GM23338 (cell line): ENCODE measurements at places on chromosomes 12 and 14.

- DNase-seq, result no peak
These were observed 50.0 kb downstream of the SOCS2 start for GRCh38 chr12:93622485-93622884.

DNA sequence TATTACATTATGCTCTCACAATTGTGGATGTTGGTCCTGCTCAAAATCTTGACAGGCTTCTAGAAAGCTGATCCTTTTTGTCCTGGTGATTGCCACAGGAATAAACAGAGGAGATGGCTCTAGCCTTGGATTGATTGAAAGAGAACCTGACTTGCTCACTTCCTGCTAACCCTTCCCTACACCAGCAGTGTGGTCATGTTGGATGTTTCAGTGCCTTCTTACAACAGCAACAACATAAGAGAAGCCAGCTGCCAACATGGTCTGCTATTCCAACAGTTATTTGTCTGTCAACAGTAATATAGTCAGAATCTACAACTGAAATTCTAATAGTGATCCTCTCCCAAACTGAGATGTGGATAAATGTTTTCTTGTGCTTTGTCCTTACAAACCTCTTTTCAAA, 311.6 kb upstream of the DIO2 start:
- DNase-seq, result no peak

- DNase-seq, result no peak
These were observed 343.4 kb upstream of the KITLG start for GRCh38 chr12:88923631-88924030.

GRCh38 chr14:76729953-76730505, 31.2 kb upstream of the VASH1 start:
- no peak for DNase-seq

DNA sequence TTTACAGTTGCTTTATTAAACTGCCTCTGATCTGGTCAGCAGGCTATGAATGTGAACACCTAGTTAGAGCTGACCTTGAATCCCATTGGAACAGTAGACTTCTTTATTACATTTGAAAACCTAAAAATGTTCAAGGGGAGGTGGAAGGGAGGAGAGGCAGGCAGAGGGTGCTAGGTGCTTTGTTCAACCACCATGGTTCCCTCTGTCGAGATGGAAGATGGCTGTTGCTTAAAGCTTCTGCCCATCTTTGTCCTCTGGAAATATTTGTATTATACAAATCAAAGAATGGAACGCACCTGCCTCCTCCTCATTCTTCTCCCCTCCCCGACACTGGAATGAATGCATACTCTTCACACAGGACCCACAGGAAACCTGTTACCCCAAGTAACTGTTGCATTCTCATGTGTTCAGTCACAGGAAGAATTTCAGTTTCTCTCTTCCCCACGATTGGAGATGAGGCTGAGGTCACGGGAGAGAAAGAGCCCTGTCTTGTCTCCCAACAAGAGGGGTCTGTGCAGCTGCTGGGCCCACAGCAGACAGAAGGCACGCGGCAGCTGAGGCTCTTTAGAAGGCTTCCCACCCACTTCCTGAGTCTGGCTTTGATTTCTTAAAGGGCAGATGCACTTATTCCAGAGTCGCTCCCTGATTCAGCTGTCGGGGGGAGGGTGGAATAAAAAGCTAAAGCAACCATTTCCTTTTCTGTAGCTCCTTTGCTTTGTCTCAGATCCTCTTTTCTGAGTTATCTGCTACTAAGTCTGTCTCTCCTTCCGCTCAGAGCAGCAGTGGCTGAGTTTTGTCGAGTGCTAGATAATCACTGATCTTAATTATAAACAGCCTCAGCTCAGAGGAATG, 217.9 kb upstream of the BTG1 start:
- DNase-seq, result peak; percentile 2

GRCh38 chr12:66131067-66131688, 628 bp upstream of the LLPH start:
- no peak for DNase-seq

GRCh38 chr12:31363416-31363809, 37.5 kb upstream of the SINHCAF start:
- DNase-seq, result no peak

DNA sequence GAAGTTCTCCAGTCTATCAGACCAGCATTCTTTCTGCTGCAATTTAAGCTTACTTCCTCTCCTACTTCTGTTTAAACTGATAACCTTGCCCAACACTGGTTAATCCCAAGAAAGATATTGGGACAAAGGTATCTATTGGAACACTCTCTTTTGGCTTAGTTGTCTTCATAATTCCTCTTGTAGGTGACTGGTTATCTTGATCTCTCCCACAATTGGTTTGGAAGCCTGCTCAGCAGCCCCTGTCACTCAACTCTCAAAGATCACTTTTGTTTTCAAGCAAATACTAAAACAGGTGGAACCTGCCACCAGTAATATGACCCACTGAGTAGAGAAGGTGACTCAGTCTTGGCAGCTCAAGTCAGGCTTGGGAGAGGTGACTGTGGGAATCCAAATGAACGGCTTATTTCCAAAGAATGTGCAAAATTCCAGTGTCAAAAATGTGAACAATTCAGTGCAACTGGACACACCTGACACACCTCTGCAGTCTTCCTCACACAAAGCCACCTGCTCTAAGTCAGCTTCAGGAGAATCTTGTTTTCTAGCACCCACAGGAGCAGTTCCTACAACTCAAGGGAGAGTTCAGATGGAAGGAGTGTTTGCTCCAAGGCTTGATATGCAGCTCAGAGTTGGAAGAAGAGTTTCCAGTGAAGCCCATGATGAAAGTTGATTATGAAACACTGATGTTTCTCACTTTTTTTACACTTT, 83.2 kb upstream of the SLC38A2 start:
- DNase-seq, result no peak

DNA sequence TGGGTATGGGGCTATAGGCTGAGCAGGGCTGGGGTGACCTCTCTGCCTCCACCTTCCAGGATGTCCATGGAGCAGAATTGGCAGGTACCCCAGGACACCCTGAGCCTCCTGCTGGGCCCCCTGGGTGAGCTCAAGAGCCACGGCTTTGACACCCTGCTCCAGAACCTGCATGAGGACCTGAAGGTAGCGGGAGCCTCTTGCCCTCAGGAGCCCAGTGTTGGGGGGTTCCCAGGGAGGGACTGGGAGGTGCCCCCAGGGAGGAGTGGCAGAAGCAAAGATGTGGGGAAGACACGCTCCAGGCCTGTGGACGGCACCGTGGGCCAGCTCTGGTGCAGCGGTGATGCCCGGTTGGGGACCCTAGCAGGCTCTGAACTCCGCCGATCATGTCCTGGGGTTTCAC, 8.3 kb downstream of the TNFAIP2 start:
- DNase-seq, result no peak

DNA sequence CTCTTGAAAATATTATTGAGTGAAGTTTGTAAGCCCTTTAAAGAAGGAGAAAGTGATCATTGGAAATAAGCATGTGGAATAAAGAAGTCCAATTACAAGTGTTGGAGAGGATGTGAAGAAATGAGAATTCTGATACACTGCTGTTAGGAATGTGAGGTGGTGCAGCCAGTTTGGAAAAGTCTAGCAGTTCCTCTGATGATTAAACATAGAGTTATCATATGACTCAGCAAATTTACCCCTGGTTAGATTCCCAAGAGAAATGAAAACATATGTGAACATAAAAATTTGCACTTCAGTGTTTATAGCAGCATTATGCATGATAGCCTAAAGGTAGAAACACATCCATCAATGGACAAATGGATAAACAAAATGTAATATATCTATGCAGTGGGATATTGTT, 319.9 kb downstream of the AEBP2 start:
- DNase-seq, result no peak

- no peak for DNase-seq
These were observed 54.3 kb downstream of the ZFP36L1 start for GRCh38 chr14:68738559-68738958.

GRCh38 chr12:101859664-101860607, 17.4 kb upstream of the DRAM1 start:
- no peak for DNase-seq

DNA sequence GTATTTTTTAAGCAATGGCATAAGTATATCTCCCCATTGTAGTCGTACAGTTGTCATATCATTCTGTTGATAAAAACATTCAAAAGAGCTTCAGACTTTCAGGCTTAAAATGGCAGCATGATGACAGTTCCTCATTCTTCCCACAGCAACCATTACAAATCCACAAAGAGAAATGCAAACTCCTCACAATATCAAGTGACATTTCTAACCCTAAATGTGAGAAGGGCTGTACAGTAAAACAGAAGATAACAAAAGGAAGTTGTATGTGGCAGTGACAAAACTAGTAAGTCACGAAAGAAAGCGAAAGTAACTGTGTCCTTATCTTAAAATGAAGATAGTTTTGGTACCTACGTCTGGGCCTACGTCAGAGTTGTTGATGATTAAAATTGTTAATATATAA, 46.7 kb downstream of the GXYLT1 start:
- DNase-seq, result no peak

- peak; percentile 36 for DNase-seq
These were observed 303 bp downstream of the PUS7L start for GRCh38 chr12:43758247-43758727.

DNA sequence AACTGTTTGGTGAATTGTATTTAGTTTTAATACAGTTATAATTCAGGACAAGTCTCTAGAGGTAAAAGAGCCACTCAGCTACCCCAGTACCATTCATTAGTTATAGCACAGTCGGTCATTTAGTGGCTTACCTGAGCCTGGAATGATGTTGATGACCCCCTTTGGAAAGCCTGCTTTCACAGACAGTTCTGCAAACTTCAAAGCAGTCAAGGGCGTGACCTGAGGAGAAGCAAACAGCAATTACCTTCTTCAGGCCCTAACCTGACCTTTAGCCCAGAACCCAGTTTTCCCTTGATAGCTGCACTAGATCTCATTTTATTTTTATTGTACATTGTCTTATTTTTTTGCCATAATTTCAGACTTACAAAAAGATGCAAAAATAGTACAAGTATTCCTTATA, 43.8 kb downstream of the ALDH1L2 start:
- no peak for DNase-seq
